Amniotic stem cell (primary cell): ENCODE measurements at places on chromosomes 7 and 10.

DNA sequence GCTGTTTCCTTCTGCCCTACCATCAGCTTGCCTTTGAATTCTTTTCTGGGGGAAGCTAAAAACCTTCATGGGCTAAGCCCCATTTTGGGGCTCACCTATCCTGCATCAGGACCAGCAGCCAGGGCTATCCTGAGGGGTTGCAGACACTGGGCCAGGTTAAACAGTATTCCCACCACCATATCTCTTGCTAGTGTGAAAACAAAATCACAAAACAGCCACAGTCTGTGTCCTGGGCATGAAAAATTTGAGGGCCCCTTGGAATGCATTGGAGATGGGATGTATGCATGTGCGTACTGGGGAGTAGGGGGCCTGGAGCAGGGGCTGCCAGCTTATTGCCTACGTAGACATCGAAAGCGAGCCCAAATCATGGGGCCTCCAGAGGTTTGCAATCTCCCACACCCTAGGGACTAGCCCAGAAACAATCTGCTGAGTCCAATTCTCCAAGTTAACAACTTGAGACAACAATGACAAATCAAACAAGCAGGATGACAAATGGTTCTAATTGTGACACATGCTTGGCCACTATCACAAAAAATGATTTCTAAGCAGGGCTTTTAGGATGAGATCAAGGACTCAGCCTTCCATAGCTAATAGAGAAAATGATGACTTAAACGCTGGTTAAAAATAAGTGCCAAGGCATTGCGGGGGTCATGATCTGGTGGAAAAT, 557.1 kb downstream of the KCNMA1 start:
- DNase-seq = no peak

- DNase-seq = no peak
Measured at GRCh38 chr10:99994801-99995200, 14.9 kb downstream of the DNMBP start.

GRCh38 chr10:71389768-71390460, 6.8 kb upstream of the CDH23 start:
- no peak for DNase-seq

- DNase-seq = no peak
Measured at GRCh38 chr7:151851145-151851751, 25.7 kb downstream of the PRKAG2 start.

- no peak for DNase-seq
Measured at GRCh38 chr7:88309819-88310218, 3.1 kb upstream of the STEAP4 start.

- DNase-seq = no peak
Measured at GRCh38 chr7:47103498-47104205, 478.3 kb downstream of the TNS3 start.

GRCh38 chr7:140475747-140476333, 3.5 kb downstream of the MKRN1 start:
- DNase-seq = no peak

DNA sequence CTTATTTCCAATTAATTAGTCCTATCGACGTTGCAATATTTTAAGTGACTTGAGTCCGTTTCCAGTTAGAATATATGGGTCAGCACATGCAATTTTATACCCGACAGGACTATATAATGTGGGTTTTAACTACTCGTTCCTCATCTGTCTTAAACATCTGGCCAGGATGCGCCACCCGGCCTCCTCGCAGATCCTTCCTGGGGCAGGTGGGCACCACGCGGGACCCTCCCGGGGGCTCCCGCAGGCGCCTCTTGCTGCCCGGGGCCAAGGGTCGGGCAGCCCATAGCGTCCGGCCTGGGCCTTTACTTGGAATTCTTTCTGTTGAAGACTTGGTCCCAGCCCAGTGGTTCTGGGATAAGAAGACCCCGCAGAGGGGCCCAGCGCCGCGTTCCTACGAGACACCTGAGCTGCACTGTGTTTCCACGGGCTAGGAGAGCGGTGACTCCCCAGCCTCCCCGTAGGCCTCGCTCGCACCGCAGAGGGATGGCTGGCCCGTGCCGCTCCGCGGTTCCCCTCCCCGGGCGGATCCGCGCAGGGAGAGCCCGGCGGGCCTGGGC, 10.1 kb upstream of the MNX1 start:
- no peak for DNase-seq

- no peak for DNase-seq
Measured at GRCh38 chr7:103919272-103919868, 70.1 kb downstream of the RELN start.

DNA sequence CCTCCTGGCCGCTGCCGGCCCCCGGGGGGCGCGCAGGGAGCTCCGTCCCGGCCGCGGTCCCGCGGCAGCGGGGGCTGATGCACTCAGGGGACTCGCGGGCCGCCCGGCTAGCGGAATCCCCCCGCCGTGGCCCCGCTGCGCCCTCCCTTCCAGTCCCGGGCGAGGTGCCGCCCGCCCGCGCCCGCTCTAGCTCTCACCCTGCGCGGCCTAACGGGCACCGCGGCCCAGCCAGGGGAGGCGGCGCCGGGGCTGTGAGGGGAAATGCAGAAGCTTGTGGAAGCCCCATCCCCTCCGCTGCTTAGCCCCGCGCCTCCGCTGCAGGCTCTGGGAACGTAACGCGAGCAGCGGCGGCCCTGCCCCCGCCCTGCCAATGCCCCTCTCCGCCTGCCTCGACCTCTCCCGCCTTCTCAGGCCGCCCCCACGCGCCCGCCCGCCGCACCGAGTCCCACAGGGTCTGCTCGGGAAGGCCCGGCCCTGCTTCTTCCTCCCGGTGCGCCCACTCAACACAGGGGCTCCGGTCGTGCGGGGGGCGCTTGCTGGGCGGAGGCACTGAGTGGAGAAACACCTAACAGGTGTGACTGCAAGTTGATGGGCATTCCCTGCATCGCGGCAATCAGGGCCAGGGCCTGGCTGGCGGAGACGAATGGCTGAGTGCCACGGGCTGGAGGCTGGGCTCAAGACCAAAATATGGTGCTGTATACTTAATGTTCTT, 384 bp upstream of the TMEM229A start:
- DNase-seq = no peak

DNA sequence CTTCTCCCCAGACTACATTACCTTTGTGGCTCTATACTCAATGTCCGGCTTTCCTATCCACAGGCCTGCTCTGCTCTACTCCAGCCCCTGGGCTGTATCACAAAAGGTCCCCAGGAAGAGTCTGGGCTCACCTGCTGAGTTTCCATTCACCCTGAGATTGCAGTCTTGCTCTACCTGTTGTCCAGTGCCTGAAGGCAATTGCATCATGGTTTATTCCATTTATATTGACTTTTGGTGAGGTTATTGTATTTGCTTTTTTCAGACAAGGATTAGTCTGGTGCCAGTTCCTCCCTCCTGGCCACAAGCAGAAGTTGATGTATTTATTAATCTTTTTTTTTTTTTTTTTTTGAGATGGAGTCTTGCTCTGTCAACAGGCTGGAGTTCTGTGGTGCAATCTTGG, 273.1 kb downstream of the XPNPEP1 start:
- no peak for DNase-seq

GRCh38 chr7:105028004-105028403, 14.0 kb downstream of the KMT2E start:
- DNase-seq = no peak

DNA sequence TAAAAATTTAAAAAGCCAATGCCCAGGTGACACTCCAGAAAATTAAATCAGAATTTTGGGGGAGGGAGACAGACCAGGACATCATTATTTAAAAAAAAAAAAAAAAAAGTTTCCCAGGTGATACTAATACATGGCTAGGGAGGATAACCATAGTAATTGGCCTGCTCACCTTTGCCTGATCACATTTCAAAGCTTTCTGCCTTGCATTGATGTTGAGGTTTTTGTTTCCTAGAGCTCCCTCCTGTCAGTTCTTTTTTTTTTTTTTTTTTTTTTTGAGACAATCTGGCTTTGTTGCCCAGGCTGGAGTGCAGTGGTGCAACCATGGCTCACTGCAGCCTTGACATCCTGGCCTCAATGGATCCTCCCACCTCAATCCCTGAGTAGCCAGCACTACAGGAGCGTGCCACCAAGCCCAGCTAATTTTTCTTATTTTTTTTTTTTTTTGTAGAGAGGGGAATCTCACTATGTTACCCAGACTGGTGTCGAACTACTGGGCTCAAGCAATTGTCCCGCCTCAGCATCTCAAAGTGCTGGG, 38.1 kb downstream of the CPED1 start:
- no peak for DNase-seq

DNA sequence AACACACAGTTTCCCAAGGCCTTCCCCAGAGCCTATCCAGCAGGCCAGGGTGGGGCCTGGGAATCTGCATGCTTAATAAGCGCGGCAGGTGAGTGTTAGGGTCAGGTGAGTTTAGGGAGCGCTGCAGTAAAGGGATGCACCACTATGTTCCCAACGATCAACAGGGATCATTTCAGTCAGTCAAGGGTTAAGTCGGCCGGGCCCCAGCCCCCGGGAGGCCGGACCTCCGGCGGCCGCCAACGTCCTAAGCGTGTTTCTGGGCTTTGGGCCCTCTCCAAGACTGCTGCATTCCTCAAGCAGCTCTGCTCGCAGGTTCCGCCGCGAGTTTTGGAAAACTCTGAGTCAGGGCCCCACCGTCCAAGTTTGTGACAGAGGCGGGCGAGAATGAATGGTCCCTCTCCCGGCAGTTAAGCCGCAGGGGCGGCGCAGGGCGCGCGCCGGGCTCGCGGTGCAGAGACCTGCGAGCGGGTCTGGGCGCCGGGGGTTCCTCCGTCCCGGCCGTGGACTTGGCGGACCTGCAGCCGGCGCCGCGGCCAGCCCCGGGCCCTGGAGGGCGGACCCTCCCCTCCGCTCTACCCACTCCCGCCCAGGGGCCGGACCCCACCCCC, 81.6 kb downstream of the ARHGAP22 start:
- peak; percentile 85 for DNase-seq

- DNase-seq = no peak
Measured at GRCh38 chr7:26151650-26151952, 397 bp upstream of the NFE2L3 start.

DNA sequence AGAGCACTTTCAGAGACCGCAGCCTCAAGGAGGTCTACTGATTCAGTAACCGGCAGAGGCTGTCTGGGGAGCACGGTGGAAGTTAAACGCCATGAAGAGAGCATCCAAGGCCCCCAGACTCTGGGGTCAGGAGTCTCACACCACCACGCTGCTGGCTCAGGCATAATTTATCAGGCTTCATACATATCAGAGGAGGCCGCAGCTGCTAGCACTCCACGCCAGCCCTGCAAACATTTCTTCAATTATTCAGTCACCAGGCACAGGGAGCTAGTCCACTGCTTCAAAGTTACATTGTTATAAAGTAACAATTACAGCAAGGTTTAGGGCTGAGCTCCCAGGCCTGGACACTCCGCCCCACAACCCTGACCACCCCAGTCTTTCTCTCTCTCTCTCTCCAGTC, 97.8 kb downstream of the PAXIP1 start:
- DNase-seq = no peak

DNA sequence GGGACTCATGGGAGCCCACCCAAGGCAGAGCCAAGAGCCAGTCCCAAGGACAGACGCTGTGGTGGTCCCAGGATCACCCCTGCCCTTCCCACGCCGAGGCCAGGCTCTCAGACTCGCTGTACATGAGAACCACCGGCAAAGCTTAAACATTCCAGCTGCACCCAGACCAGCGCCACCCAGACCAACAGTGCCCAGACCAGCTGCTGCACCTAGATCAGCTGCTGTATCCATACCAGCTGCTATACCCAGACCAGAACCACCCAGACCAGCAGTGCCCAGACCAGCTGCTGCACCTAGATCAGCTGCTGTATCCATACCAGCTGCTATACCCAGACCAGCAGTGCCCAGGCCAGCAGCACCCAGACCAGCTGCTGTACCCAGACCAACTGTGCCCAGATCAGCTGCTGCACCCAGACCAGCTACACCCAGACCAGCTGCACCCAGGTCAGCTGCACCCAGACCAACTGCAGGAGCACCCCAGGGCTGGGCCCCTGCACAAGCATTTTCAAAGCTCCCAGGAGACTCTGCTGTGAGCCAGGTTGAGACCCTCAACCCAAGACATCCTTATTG, 47.9 kb upstream of the CNPY1 start:
- no peak for DNase-seq

- DNase-seq = no peak
Measured at GRCh38 chr7:132464740-132465139, 111.5 kb downstream of the PLXNA4 start.

- DNase-seq = no peak
Measured at GRCh38 chr7:28433699-28434219, 21.4 kb downstream of the CREB5 start.

- no peak for DNase-seq
Measured at GRCh38 chr10:90842725-90843124, 15.1 kb downstream of the HTR7 start.

- DNase-seq = no peak
Measured at GRCh38 chr10:96740579-96741281, 20.4 kb upstream of the PIK3AP1 start.
